M059J (cell line): ENCODE measurements at places on chromosomes 2 and 18. TPM values are rescaled to one million over a fixed set of nuclear protein-coding genes. Genes with fewer than 3 reads are reported as not detected.

The SFTPB gene
- not detected in 2 replicates for total RNA-seq

GRCh38 chr2:178142274-178143065 lies 30.2 kb downstream of the RBM45 start:
- peak; percentile 7 for DNase-seq

- DNase-seq, result peak; percentile 45
Measured at GRCh38 chr2:23791030-23791429, 135.9 kb downstream of the ATAD2B start.

DNA sequence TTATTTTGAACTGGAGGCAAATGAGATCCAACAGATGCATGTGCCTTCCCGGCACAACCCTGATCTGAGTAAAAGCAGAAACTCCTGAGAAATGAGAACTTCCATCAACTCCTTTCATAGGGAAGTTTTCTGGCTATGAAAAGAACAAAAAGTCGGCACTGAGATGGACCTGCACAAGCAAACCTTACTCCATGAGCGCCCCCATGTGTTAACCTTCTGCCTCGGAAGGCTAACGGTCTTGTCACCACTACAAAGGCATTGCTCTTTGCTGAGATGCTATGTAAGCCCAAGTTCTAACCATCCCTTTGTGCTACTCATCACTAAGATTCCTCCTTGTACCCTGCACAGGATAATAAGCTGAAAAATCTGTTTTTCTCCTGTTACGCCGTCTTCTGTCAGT lies 57.3 kb upstream of the SULT1C3 start:
- DNase-seq, result peak; percentile 46

DNA sequence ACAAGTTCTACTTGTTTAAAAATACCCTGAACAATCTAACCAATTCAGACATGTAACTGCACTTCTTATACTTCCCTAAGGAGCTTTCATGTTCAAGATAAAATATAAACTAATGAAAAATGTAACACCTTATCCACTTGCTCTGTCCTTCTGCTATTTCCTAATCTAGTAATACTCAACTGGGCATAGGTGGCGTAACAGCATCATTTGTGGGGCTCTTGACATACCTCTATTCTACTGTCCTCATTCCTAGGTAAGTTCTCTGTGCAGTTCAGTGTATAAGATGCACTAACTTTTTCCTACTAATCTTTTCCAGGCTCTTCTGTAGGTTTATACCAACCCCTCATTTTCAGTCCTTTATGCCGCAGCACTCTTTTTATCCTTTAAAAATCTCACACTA lies 36.7 kb downstream of the PRKD3 start:
- peak; percentile 20 for DNase-seq
